ENCODE measurements at places on chromosomes 4 and X.

DNA sequence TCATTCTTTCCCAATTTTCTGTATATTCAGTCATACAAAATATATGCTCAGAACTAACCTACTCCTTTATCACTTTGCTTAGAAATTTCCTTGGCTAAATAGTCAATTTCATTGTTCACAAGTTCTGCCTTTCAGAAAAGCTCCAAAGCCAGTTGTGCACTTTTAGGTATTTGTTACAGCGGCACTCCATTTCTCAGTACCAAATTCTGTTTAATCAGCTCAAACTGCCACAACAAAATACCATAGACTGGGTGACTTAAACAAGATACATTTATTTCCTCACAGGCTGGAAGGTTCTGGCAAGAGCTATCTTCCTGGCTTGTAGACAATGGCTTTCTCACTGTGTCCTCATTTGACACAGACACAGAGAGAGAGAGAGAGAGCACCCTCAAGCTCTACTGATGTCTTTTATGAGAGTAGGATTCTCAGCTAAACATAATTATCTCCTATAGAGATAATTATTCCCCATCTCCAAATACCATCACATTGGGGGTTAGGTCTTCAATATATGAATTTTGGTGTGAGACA, 188.8 kb upstream of the FSTL5 start:
- no peak for DNase-seq

GRCh38 chrX:102745857-102746584, 25.5 kb downstream of the GPRASP3 start:
- DNase-seq: no peak

GRCh38 chr4:107906458-107907100, 24.8 kb upstream of the CYP2U1 start:
- DNase-seq: no peak

- DNase-seq: no peak
Measured at GRCh38 chr4:188168726-188169373, 29.6 kb downstream of the TRIML1 start.

DNA sequence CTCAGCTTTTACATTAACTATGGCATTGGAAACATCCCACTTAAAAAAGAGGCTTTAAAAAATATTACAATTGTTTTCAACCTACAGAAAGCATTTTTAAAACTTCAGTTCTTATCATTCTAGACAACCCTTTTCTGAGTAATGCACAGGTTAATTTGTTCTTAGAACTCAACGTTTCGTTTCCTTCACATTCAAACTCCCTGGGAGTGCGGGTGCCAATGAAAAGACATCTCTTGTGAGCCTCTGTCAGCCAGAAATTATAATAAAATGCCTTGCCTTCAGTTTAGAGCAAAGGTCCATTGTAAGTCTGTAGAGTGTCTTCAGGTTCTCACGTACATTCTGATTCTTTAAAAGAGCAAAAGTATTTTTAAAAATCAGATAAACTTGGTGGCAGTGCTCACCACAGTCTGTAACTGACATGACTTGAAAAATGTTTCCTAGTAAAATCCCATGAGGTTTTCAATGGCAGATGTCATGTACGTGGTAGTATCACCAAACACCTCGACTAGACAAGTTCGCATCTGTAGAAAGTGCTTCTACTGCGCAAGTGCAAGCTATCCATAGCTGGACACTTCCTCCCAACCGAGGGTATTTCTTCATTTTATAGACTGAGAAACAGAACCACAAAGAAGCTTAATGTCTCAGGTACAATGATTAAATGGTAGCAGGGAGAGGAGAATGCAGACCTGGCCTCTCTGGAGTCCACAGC, 65.8 kb downstream of the HAUS3 start:
- no peak for DNase-seq

DNA sequence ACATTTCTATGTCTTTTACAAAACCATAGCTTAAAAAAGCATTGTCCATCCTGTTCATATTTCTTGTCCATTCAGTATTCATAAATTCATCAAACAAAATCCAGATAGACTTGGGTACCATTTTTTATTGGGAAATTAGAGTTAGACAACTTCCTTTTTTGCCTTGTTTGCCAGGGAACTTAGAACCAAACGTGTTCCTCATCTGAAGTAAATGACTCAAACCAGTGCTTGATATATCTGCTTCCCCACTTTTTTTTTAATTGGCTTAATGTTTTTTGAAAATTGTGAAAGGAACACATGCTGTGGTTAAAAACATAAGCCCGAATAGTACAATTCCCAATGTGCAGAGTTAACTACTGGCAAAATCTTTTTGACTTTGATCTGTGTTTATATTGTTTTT, 44.2 kb downstream of the DLG3 start:
- no peak for DNase-seq

- no peak for DNase-seq
Measured at GRCh38 chr4:73127839-73128453, 58.4 kb upstream of the COX18 start.

GRCh38 chr4:52840531-52841370, 21.4 kb upstream of the RASL11B start:
- no peak for DNase-seq

DNA sequence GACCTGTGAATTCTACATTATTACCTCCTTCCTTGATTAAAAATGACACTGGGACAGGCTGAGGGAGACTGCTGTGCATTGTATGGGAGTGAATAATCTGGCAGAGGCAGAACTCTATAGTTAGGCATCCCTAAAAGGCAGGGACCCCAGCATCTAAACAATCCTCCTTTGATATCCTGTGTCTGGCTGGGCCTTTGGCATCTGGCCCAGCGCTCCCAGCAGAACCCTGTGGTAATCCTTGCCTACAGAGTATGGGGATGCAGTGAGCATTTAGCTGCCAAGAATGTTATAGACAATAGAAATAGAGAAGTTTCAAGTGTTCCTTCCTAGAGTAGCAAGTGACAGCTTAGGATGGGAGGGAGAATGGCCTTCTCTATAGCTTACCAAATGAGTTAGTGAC, 38.5 kb downstream of the ZCCHC12 start:
- DNase-seq: no peak

- DNase-seq: no peak
Measured at GRCh38 chr4:52752936-52753335, 1.7 kb upstream of the ERVMER34-1 start.

Measured in NCI-H1092 treated with DMSO at 0.1 percent for 48 hours (cell line).